AG08396 (cell line): ENCODE measurements at places on chromosomes 5 and 9.

GRCh38 chr5:76849419-76850291 lies at the start of gene S100Z:
TSS of gene S100Z (plus strand) at chr5:76850014. CDS start at chr5:76875360, 25,346 bp downstream.
- DNase-seq: no peak

GRCh38 chr9:131420980-131421624 lies 27.2 kb downstream of the PRRC2B start:
- DNase-seq: no peak

GRCh38 chr9:27532046-27532445 lies 2.4 kb upstream of the MOB3B start:
- no peak for DNase-seq

DNA sequence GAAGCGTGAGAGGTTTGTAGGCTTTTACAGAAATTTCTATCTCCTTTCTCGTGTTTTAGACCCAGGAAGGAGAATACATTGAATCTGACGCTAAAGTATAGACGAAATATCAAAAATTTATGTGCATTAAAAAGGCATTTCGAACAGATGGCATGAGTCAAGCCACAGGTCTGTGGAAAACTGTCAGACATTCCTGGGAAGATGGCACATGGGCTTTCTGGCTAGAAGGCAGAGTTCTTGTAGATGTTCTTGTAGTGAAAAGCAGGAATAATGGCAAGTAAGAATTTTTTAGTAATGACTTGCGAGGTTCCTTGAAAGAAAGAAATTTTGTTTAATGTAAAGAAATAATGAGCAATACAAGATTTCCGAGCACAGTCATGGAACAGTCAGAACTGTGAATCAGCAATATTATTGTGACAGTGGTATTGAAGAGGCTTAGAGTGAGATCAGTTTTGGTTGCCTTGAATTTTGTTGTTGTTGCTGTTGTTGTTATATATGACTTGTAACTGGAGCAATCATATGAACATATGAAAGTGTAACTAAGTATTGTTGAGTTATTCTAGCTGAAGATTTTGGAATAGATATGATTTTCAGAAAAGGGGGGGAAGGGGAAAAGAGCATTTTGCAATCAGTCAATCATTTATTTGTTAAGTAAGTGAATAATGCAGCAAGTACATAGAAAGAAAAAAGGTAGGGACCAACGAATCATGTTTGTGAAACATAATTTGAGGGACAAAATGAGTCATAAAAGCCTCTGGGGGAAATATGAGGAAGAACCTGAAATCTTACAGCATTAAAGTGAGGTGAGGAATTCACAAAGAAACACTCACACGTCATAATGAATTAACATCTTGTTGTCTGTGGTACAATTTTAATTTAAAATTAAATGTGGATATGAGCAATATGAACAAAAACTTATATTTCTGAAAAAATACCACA lies 339.0 kb upstream of the CTNND2 start:
- DNase-seq: no peak

GRCh38 chr9:131468031-131468430 lies 34.7 kb upstream of the POMT1 start:
- DNase-seq: no peak

DNA sequence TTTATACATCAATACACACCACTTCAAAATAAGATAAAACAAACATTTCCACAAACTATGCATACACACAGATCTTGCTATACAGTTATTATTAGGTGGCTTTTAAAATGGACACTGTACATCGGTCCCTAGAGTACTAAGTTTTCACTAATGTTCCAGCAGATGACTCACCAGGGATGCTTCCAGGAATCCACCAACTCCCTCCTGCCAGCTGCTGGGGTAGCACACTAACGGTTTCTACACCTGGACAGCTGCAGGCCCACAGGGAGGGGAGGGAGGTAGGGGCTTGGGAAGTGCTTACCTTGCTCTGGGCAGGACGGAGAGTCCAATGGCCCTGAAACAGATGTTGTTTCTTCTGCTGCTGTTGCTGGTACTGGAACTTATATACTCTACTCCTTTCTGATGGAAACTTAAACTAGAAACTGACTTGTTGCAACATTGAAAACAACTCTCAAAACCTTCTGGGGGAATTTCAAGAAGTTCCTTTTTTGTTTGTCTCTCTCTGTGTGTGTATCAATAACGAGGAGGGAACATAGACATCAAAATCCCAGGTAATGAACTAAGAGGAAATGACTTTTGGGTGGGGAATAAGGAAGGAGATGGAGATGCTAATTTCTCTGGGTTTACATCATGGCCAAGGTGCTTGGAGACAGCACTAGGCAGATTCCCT lies at the start of gene IL12B:
Gene IL12B, minus strand, starts transcription at position 357 of the 670 bp plus-strand sequence. CDS start 3,705 bp downstream, outside the sequence.
- peak; percentile 45 for DNase-seq

DNA sequence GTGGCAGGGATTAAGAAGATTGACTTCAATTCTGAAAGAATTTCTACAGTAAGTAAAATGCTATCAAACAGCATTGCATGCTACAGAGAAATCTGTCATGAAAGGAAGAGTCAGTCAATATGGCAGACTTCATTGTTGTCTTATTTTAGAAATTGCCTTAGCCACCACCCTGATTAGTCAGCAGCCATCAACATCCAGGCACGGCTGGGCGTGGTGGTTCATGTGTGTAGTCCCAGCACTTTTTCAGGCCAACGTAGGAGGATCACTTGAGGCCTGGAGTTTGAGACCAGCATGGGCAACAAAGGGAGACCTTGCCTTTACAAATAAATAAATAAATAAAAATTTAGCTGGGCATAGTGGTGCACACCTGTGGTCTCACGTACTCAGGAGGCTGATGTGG lies 46.6 kb downstream of the RMI1 start:
- no peak for DNase-seq

DNA sequence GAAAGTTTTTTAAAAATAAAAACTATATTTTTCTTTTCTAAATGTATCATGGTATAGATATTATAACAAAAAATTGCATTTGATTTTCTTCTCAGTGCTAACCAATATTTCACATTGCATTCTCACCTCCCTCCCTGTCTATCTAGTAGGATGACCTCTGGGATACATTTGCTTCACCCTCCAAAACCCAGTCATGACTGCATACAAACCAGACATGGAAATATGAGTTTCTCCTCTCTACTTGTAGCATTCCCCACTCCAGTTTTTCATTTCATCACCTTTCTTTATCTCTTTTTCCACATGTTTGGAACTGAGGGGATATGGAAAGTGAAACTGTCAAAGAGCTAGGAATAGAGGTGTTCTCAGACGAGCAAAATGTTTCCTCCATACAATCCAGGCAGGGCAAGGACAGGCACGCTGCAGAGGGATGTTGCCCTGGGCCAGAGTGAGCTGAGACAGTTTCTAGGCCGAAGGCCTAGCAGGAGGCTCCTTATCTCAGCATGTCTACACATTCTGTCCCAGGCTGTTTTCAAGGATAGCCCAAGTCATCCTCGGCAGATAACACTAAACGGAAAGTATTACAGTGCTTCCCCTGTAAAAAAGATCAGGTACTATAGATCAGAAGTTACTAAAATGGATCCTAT lies 46.7 kb downstream of the MEF2C start:
- DNase-seq: peak; percentile 9
